ENCODE measurements at places on chromosomes 7 and 10. TPM values are rescaled to one million over a fixed set of nuclear protein-coding genes. Genes with fewer than 3 reads are reported as not detected.
A peak's percentile ranks its signal among the peaks of the same experiment; 100 is the strongest.

PON3 gene
- total RNA-seq, result not detected

CYP2C19 gene
- total RNA-seq, result 0.14 TPM

DNA sequence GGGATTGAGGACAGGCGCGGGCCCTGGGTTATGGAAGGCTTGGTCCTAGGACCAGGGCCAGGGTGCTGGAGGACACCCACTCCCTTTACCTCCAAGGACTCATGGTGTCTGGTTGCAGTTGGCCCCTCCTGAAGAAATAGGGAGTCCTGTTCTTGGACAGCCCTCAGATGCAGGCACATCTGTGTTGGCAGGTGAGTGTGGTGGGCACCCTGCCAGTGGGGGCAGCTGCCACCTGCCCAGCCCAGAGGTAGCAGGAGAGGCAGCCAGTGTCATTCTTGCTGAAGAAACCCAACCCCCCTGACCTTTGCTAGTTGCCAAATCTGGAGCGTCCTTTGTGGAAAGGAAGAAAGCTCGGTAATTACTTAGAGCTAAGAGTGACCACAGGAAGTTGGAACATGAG lies 8.3 kb downstream of the GALNT17 start:
- no peak for DNase-seq

DNA sequence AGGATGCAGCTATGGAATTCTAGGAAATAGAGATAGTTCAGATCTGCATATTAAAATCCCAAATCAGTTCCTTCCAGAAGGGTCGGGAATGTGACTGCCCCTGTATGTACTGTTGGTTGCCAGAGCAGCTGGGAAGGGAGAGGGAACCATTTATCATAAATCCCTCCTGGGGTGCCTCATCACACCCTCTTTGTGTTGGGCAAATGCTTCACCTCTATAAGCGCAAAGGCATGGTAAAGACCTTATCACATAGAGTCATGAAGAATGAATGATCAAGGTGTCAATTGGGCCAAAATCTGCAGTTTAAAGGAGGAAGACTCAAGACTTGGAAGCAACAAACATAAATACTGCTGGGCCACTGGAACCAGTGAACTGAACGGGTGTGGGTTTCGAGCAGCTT lies 65.0 kb downstream of the FRMD4A start:
- no peak for DNase-seq

DNA sequence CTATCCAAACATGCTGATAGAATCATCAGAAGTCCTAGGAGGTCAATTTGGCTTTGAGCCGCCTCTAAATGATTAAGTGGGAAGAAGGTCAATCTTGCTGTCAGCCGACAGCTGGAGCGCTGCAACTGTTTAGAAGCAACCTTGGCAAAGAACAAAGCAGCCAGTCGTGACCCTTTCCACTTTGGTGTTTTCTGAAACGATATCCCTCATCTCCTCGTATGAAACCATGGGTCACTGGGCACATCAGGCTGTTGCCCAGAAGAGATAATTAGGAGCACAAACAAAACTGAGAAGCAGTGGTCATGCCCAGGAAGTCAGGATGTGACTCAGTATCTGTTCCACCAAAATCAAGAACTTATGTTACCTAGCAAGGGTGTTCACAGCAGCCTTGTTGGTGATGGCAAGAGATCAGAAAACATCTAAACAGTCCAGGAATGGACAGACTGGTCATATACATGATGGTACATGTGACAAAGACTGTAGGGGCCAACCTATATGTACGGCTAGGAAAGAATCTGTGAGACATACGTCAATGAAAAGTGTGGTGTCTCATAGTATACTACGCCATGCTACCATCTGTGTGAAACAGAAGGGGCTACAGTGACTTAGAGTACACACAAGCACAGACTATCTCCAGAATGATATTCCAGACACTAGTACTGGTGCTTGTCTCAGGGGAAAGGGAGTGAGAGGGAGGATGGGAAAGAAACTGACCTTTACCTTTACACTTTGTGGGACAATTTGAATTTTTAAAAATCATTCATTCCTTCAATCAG lies 22.4 kb downstream of the STN1 start:
- DNase-seq, result no peak

- DNase-seq, result peak; percentile 83
These were observed 173.9 kb downstream of the ZNF438 start for GRCh38 chr10:30857803-30858202.

DNA sequence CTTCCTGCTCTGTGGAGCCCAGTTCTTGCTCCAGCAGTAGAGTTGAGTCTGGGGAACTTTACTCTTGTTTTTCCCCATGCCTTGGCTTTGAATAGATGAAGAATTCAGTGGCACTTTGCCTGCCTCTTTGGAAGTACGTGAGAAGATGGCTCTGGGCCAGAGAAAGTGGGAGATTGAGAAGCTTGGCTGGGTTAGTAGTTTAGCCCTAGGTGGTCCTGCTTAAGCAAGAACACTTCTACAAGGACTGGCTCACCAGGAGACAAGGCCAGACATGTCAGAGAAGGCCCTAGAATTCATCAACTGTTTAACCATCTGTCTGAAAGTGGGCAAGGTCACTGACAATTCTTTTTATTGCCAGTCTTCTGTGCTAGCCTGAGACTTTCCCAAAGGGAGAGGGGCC lies 410.3 kb downstream of the TYW1 start:
- peak; percentile 14 for DNase-seq

DNA sequence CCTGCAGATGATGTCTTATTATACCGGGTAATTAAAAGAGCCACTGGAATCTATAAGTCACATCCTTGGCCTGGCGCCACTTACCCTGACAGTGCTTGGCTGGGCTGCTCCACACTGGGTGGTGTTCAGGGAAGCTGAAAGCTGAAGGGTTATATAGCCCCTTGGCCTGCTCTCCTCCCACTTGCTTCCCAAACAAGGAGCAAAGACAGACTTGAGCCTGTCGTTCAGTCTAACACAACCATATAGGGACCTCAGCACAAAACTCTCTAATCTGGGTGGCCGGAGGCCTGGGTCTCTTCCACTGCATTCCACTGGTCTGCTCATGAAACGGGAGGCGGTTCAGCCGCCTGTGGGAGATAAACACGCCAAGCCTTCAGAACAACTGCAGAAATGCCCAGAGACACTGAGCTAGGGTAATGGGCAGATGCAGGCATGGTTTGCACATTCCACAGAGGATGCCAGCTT lies at the start of gene ACTA2:
Gene ACTA2, minus strand, starts transcription at position 127 of the 465 bp plus-strand sequence. CDS start 3,843 bp downstream, outside the sequence.
- peak; percentile 95 for DNase-seq

DNA sequence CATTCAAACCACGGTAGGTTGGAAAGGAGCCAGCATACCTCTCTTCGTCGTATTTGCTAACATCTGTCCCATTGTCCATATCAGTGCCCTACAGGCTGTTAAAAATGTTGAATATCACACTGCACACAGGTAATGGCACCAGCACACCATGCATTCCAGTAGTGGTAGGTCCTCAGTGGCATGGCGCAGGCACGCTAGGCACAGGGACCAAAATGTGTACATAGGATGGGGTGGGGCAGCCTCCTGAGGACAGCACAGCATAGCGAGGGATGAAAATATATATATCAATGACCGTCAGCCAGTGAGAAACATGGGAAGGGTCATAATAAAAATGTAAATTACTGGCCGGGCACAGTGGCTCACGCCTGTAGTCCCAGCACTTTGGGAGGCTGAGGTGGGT lies 99.9 kb upstream of the CTBP2 start:
- no peak for DNase-seq

Measured in uterus (tissue), 4 donors.